OCI-M1 (cell line): ENCODE measurements at places on chromosomes 2 and 18.

DNA sequence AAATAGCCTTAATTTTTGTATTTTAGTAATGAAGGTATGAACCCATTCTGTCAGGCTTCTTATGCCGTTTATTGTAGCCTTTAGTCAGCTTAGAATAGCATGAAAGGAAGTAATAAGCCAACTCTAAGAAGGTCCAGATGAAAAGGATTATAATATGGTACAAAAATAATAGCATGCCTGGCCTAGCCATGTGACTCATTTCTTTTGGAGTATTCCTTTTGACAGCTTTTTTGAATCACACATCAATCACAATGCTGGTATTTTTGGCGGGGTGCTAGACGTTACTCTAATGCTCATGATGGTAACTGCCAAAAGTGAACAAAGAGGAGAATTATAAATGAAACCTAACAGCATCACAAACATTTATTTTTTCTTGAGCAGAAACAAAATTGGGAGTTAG lies 19.9 kb downstream of the FMNL2 start:
- no peak for DNase-seq

- DNase-seq = no peak
These were observed 843.6 kb downstream of the SUCLG1 start for GRCh38 chr2:83615511-83615910.

GRCh38 chr2:74026687-74027241 lies 42.1 kb downstream of the TET3 start:
- peak; percentile 67 for DNase-seq

GRCh38 chr18:76376225-76376624 lies 118.8 kb downstream of the ZNF516 start:
- DNase-seq = peak; percentile 15

GRCh38 chr2:16653083-16653375 lies 12.6 kb downstream of the CYRIA start:
- DNase-seq = no peak

GRCh38 chr18:46888965-46889364 lies 28.3 kb downstream of the PIAS2 start:
- DNase-seq = peak; percentile 3

GRCh38 chr2:215556979-215557378 lies 121.1 kb upstream of the FN1 start:
- peak; percentile 8 for DNase-seq

DNA sequence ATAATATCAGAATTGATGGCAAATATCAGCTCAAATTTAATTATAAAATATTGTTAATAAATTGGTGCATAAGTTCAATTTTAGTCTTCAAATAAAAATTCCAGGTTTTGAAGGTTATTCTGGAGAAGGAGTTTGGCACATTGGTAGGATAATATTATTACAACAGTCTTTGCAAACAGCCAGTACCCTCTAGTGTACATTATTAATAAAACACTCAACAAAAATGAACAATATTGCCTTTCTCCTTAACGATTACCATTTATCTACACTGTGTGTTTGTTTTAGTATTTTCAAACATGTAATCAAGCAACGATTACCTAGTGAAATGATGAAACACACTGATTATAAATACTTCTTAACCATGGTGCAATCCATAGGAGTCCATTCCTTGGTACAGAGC lies 334.0 kb upstream of the FSIP2 start:
- DNase-seq = no peak

DNA sequence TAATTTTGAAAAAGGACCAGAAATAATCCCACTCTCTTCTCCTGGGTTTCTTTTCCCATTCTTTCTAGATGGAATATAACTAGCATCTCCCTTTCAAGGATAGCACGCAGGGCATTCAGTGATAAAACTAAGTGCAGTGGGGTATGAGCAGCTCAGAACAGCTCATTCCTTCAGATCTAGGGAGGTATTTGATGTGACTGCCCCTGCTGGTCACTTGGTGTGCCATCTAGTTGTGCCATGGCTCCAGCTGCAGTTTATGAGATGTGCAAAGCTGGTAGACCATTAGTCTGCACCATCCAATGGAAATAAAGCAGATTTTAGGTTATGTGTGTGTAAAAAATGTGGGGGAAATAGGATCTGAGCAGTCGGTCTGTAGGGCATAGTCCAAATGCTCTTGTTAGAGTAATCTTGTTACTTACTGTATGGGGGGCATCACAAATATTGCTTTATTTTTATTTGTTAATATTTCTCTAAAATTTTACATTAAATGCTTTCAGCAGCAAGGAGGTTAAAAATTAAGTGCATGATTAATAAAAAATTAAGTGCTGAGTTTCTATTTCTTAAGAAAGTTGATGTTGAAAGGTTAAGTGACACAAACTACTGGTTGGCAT lies 38.9 kb downstream of the CTAGE1 start:
- peak; percentile 69 for DNase-seq

- DNase-seq = peak; percentile 96
These were observed 164.0 kb upstream of the MYO3B start for GRCh38 chr2:170013802-170014551.

DNA sequence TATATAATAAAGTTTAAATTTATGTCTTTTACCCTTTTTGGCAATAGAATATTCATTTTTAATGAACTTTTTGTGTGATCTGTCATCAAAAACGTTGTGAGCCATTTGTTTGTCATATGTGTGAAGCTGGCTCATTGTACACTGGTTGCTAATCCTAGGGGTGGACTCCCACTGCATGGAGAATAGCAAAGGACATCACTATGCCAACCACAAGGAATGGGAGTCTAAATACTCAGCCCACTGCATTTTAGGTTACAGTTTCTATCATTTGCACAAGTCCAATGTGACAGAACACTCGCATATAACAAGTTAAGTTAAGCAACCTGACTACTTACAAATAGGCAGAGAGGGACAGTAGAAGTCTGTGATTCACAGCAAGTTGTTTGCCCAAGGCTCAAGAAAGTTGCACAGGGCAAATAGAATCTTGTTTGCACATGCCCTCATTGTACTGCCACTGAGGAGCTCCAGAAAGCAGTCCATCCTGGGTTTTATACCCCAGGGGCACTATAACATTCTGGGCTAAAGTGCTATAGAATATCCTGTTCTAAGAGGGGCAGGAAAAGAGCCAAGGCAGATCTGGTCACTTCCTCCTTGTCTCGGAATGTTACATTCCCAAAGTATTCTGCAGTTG lies 545.9 kb upstream of the GCFC2 start:
- DNase-seq = no peak

DNA sequence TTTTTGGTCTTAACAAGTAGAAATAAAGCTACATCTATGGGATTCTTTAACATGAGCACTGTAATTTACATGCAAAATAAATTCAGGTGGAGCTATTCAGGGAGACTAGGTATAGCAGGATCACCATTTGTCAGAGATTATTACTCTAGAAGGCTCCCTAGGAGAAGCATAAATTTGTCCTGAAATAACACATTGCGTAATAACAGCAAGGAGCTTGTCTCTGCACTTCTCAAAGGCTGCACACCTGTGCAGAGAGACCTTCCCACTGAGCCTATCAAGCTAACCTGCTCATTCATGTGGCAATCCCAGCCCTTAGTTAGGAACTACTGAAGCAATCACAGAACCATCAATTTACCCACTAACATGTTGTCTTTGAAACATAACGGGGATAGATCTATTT lies 437.4 kb upstream of the MC4R start:
- DNase-seq = no peak

- DNase-seq = no peak
These were observed 152.8 kb upstream of the COPS8 start for GRCh38 chr2:236932831-236933361.

DNA sequence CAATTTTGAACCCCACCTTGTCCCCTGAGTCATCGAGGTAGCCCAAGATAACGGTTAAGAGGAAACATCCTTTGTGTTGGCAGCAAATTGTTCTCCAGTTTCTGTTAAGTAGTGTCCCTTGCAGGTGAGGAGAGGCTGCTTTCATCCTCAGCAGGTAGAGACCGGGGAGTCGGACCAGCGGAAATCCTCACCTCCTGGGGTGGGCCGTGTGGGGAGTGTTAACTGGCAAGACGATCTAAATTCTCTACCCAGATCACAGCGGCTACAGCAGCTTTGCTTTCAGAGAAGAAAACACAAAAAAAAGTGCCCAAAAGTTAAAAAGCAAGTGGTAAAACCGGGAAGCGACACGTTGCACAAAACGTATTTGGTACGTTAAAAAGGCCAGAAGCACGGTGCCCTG lies 63.2 kb downstream of the ADI1 start:
- DNase-seq = no peak

- DNase-seq = no peak
These were observed 13.7 kb downstream of the PMS1 start for GRCh38 chr2:189797902-189798301.

GRCh38 chr18:56910967-56911366 lies 235.9 kb upstream of the BOD1L2 start:
- DNase-seq = no peak

DNA sequence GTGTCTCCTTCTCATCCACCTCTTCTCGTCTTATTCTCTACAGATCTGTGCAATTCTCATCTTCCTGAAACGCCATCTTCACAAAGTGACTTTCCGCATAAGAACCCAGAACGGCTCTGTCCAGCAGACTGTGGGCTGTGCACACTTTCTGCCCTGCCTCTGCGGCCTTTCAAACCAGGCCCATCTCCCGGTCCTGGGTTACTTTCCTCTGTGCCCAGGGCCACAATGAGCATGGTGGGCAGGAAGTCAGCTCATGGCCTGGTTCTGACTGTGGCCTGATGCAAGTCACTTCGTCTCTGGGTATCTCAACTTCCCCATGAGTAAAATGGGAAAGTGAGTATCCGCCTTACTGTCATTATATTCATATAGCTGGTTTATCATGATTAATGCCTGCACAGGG lies 71.7 kb upstream of the TMEM200C start:
- no peak for DNase-seq

DNA sequence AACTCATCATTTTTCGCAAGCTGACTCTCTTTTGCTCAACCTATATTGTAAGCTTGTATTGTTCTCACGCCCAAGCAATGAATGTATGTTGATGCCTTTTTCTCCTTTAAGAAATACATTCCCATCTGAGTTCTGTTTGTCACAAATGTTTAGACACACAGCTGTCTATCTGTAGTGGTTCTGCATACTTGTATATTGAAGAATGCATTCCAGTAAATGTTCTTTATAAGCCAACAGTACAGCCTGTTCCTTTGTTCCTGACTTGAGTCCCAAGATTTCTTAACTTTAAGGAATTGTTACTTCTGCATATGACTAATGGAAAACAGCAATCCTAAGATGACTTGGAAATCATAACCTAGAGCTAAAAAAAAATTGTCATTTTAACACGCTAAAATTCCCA lies 849.1 kb upstream of the POU3F3 start:
- no peak for DNase-seq

GRCh38 chr2:148594216-148594615 lies 50.3 kb upstream of the EPC2 start:
- no peak for DNase-seq

DNA sequence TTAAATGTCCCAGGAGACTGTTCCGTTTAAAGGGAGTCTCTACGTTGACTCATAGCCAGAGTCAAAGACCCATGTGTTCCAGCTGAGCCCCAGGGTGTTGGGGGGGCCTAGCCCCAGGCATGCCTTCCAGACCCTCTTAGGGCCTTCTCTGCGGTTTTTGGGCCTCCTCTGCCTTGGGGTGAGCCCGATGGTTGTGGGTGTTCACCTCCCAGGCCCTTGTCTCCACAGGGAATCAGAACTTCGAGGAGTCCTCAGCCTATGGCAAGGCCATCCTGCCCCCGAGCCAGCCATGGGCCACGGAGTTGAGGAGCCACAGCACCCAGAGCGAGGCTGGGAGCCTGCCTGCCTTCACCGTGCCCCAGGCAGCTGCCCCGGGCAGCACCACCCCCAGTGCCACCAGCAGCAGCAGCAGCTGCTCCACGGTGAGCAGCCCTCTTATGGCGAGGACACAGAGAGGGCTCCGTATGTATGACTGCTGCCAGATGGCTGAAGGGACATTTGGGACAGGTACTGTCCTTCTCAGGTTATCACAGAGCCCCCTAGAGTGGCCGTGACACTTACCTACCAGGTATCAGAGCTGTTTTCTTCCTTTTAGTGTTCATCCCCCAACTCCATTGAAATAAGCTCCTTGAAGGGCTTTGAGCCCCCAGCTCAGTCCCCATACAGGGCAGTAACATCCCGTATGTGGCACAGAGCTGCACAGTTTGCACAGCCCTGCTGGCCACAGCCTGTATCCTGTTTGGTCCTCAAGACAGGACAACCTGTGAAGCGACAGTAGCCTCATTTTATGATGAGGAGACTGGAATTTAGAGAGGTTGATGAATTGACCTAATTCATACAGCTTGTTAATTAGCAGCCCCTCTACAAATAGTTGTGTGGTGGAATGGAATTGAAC lies 80.7 kb downstream of the EPAS1 start:
- no peak for DNase-seq

DNA sequence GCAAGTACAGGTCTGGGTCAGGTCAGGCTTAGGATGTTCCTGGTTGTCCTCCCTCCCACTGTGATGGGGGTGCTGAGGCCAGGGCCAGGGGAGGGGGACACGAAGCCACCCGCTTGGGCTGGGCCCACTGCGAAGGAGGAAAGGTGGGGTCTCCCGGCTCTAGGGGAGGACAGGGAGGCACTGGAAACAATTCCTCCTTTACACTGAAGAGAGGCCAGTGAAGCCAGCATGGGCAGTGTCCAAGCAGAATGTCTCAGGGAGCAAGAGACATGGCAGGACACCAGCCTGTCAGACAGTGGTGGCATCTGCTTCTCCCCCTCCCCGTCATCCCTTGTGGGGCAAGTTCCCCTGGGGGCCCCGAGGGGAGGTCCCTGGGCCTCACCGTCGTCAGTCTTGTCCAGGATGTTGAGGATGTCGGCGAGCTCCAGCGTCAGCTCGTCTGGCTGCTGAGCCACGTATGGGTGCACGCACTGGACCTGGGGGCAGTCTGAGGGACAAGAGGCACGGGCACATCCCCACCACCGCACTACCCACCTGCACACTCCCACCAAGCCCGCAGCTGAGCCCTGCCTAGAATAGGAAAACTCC lies 10.8 kb downstream of the SNORC start:
- DNase-seq = no peak

DNA sequence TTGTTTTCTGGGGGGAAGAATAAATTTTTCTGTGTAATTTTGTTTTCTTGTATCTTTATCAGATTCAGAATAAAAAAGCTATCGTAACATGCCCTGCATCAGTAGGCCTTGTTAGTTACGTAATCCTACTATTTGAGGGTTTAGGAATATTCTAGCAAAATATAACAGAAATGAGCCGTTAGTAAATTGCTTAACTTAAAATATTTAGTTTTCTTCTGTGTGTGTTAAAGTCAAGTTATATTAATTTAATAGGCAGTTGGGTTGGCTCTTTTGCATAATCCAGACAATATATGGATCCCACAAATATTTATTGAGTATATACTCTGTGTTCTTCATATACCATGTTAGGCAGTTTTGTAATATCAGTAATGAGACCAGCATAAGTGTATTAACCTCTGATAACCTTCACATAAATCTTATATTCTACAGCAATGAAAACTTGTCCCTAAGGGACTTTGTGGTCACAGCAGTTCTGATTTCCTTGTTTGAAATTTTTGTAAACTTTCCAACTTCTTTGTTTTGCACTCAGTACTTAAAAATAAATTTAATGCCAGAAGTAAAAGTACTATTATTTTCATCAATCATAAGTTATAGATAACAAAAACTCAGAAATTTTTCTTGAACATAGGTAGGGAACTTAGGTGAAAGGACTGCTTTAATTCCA lies 151.9 kb downstream of the FMNL2 start:
- no peak for DNase-seq
